Urothelium cell line (cell line): ENCODE measurements at places on chromosomes 12 and 14.

DNA sequence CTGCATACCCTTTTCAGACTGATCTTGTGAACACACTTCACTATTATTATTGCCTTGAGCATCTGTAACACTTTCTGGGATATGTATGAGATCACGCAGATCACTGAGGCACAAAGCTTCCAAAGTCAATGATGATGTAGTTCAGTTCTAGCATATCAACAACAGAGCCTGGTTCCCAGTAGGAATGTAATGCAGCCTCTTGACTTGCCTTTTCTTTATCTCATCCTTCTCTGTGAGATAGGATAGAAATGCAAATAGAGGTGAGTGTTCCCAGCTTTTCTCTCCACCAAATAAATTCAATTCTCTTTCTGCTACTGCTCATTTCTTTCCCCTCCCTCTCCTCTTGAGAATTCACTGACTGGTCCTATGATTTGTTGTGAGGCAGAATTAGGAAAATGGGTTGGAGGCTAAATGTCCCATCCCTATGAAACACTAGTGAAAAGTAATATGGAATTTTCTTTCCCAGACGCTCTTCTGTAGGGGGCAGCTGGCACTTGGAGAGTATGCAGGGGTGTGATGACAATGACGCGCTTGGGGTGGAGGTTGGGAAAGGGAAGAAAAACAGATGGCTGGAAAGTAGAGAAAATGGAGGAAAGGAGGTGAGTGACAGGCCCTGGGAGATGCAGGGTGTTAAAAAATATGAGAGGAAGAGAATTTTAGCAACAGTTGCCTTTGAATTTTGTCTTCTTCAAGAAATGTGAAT, 96.0 kb upstream of the TMTC1 start:
- no peak for DNase-seq

DNA sequence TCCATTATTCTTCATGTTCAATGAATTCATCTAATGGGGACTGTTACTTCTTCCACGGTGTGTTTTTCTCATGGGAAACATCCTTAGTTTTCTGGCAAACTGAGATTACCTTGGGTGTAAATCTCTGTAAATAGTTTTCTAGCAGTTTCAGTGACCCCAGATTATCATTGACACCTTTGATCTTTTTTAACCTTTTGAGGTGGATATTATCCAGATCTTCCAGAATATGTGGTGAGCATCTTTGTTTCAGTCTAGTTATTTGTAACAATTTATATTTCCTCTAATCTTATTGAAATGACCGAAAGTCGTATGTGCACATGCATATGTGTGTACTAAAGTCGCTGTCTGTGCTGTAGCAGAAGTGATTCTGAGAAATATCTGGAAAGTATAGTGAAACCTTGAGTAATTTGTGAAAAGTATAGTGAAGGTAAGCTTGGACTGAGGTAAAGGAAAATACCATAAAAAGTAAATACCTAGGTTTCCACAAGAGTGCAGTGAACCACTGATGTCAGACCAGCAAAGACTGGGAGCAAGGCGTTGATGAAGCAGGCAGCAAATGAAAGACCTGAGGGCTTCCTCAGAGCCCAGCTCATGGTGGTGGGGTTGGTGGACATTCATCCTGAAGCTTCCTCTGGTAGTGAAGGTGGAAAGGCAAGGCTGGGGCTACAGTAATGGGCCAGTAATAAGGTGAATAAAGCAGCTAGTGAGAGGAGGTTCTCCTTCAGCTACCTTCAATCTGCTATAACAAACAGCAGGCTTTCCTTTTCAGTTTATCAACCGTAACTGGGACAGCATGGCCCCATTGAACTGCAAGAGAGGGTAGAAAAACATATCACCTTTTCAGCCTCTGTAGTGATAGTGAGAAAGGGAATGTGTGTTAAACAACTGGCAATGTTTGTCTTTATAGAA, 480.2 kb upstream of the FBXO33 start:
- no peak for DNase-seq

- no peak for DNase-seq
These were observed 5.2 kb upstream of the CLEC9A start for GRCh38 chr12:10025236-10025635.

- DNase-seq = no peak
These were observed 23.9 kb upstream of the ITGA5 start for GRCh38 chr12:54442961-54443360.

DNA sequence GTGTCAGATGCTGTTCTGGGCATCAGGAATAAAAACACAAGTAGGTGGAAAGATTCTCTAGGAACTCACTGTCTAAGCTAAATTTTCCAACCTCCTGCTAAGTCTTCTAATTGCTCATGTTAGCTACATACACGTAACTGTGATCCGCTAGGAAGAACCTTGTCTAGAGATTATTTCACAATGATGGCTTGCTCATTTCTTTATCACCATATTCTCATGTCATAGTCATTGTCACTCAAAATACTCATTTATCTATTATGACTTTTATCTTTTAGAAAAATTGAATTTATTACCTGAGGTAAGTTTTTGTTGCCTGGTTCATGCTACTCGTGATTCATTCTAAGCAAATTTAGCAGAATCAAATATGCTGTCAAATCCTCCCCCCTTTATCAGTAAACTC, 1402.4 kb upstream of the FLRT2 start:
- no peak for DNase-seq

- no peak for DNase-seq
These were observed 411.4 kb downstream of the CCDC91 start for GRCh38 chr12:28601570-28602058.

- DNase-seq = no peak
These were observed 53.3 kb downstream of the TMX1 start for GRCh38 chr14:51293149-51293911.

- no peak for DNase-seq
These were observed 929 bp downstream of the CHD8 start for GRCh38 chr14:21454843-21455544.
